ENCODE measurements at places on chromosomes 6 and 20.
A peak's percentile ranks its signal among the peaks of the same experiment; 100 is the strongest.

GRCh38 chr20:14576196-14576877, 238.9 kb upstream of the FLRT3 start:
- no peak for DNase-seq

DNA sequence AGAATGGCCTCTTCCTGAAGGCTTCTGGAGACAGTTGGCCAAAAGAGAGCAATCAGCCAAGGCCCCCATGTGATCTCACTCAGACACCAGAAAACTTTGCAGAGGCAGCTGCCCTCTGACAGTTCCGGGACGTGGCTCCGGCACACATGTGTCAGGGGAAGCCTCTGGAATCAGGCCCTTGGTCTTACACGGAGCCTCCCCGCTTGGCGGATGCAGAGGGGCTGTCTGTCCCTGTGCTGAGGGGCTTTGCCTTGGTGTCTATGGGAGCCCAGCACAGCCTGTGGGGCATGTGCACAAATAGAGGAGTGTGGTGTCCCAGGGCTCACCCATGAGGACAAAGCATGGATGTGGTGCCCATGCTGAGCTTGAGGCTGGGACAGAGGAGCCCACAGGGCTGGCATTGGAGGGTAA, 13.8 kb downstream of the SIGLEC1 start:
- DNase-seq = no peak

- DNase-seq = no peak
These were observed 53.4 kb upstream of the UTRN start for GRCh38 chr6:144231721-144232120.

- DNase-seq = no peak
These were observed 918.3 kb upstream of the MAP3K7 start for GRCh38 chr6:91505199-91505598.

GRCh38 chr6:12165722-12166280, 124.4 kb upstream of the EDN1 start:
- no peak for DNase-seq

GRCh38 chr20:1494436-1494835, 3.2 kb upstream of the SIRPB2 start:
- no peak for DNase-seq

GRCh38 chr6:75368151-75368779, 83.7 kb upstream of the TMEM30A start:
- no peak for DNase-seq

- DNase-seq = no peak
These were observed 24.4 kb upstream of the ARID1B start for GRCh38 chr6:156752666-156753301.

GRCh38 chr20:59726281-59726595, 121.9 kb downstream of the PHACTR3 start:
- DNase-seq = no peak

DNA sequence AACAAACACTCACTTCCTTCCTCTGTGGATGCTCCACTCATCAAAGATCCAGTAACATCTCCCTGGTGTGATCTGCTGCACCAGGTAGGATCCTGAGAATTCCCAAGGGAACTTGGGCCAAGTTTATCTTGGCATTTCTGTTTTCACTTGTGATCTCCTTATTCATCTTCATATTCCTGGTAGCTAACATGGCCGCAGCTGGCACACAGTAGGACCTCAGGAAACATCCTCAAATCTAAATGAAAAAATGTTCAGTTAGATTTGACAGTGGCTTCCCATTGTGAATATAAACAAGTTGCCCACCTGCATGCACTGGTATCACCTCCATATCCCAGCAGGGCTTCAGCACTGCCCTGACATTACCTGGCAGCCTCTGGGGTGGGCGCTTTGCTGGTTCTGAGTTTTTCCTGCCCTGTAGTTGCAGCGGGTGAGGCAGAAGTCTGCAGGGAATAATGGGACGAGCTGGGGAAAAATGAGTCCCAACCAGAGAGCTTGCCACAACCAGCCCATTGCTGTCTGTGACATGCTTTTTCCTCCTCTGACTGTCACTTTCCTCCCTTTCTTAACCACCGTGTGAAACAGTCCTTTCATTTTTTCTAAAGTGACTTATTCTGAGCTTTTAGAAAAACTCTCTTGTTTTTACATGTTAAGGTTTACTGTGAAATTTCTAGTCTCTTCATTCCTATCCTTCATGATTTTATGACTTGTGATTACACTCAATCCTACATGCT, 9.4 kb upstream of the DSTN start:
- DNase-seq = peak; percentile 61

DNA sequence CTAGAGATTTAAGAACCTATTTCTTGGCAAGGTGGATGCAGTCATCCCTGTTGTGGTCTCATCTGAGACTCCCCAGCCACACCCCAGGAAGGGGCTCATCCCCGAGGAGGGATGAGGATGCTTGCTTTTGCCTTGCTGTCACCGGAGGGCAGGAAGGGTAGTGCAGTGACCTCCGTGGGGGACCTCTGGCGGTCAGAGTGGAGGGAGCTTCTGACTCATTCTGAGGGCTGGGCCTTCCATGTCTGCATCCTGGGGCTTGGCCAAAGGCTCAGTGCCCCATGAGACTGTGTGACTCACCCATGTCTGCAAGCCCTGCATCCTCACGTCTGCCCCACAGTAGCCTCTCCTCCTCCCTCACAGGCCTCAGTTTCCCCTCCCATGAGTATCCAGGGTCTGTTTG, 38.7 kb downstream of the UQCC2 start:
- DNase-seq = no peak

Data from activated CD8-positive, alpha-beta memory T cell treated with anti-CD3 and anti-CD28 coated beads for 24 hours (primary cell).